ENCODE measurements at places on chromosomes 5 and 9. TPM values are rescaled to one million over a fixed set of nuclear protein-coding genes. Genes with fewer than 3 reads are reported as not detected.

Gene STOM
- total RNA-seq: 301 TPM

DNA sequence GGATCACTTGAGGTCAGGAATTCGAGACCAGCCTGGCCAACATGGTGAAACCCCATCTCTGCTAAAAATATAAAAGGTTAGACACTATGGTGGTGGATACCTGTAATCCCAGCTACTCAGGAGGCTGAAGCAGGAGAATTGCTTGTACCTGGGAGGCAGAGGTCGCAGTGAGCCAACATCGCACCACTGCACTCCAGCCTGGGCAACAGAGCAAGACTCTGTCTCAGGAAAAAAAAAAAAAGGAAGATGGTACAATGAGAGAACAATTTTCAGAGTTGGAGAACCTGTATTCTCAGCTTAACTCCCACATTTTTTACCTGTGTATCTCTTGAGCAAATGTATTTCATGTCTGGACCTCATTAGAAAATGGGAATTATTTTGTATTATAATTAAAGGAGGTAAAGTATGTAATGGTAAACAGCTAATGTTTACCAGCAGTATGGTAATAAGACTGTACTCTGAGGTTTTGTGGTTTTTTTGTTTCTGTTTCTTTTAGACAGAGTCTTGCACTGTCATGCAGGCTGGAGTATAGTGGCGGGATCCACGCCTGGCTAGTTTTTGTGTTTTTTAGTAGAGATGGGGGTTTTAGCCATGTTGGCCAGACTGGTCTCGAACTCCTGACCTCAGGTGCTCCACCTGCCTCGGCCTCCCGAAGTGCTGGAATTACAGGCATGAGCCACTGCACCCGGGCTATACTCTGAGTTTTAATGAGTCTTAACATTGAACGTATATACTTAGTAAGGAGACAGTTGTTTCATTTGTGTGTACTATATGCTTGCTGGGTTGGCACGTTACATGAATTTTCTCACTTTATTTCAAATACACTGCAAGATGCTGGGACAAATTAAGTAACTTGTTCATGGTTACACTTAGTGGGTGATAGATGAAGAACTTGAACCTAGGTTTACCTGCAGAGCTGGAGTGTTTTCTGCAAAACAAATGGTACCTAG, 16.2 kb downstream of the UHRF2 start:
- no peak for DNase-seq

GRCh38 chr5:58497921-58498320, 6.7 kb downstream of the GAPT start:
- DNase-seq: no peak

- no peak for DNase-seq
These were observed 2.6 kb upstream of the IQGAP2 start for GRCh38 chr5:76400466-76400865.

- no peak for DNase-seq
These were observed 3.9 kb downstream of the MCIDAS start for GRCh38 chr5:55222985-55223811.

- DNase-seq: no peak
These were observed 3.7 kb downstream of the ADGRV1 start for GRCh38 chr5:90562341-90562740.

Gene ADAMTS12
- total RNA-seq: 6.9 TPM
